Fibroblast of gingiva (primary cell): ENCODE measurements at places on chromosomes 13 and 19.
A peak's percentile ranks its signal among the peaks of the same experiment; 100 is the strongest.

DNA sequence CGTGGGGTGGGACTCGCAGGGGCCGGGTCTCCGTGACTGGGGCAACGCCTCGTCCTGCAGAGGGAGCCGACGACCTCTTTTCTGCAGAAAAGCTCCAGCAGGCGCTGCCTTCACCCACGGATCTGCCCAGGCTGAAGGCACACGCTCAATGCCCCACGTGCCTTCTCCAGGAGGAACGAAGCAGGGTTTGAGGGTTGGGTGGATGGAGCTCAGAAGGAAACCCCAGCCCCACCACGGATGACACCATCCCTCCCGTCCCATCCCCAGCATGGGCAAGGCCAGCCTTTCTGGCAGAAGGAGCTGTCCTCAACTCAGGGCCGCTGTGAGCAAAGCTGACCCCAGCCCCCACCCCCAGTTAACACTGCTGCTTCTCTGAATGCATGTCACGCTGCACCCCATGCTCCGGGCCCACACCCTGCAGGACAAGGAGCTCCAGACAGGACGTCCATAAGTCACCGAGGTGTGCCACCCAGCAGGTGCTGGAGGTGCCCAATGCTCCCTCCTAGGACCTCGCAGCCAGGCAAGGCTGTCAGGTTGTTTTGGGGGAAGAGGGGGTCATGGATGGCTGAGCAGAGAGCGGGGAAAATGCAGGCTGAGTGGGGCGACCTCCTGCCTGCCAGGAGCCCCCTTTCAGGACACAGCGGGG is 7.4 kb downstream of the C19orf25 start:
- DNase-seq, result no peak

DNA sequence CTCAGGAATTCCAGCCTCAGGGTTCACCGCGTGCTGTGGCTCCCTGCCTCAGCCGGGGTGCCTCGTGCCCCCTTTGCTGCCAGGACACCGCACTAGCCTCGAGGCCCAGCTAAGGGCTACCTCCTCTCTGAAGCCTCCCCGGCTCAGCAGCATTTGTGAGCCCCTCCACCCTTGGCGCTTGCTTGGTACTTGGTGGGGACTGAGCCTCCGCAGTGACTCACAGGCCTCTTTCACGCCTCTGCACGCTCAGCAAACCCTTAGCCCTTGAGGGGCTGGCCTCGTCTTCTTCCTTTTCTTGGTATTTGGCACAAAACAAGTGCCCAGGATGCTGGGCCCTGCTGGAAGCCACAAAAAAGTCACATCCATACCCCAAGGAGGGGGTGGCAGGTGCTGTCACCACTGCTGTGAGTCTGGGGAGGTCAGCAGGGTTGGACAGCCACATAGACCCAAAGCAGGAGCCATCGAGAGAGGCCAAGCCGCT is 85.4 kb upstream of the TM9SF2 start:
- DNase-seq, result no peak

DNA sequence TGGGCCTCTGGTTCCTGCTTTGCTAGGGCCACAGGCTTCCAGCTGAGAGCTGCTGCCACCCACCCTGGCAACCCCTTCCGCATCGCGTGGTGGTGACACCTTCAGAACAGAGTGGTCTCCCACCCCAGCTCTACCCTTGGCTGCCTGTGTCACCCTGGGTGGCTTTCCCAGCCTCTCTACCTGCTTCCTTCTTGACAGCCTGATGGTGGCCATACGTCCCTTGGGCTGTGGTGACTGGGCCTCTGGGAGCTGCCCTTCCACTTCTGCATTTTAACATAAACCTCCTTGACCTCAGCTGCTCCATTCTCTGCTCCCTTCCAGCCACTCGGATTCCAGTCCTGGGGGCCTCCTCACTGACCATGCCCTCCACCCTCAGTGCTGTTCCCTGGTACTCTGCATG is 17.0 kb downstream of the PAK4 start:
- no peak for DNase-seq

DNA sequence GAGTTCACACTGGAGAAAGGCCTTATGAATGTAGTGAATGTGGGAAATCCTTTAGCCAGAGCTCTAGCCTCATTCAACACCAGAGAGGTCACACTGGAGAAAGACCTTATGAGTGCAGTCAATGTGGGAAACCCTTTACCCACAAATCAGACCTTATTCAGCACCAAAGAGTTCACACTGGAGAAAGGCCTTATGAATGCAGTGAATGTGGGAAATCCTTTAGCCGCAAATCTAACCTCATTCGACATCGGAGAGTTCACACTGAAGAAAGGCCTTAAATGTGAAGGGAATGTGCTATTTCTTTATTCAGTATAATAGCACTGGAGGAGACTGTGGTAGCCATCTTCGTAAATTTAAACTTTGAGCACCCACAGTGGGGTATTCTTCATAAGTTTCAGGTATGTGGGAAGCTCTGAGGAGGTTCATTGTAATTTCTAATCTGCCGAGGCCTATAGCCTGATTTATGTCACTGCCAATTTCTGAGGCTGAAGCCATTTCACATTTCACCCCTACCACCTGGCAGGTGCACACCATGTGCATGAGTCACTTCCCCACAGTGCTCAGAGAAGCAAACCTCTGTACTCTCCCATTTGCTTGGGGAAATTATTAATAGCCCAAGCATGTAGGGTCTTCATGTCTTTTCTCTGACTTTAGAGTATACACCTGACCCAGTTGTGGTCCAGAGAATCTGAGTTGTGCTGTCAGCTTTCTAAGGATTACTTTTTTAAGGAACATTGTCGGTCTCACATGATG is 6.4 kb downstream of the ZNF551 start:
- no peak for DNase-seq

DNA sequence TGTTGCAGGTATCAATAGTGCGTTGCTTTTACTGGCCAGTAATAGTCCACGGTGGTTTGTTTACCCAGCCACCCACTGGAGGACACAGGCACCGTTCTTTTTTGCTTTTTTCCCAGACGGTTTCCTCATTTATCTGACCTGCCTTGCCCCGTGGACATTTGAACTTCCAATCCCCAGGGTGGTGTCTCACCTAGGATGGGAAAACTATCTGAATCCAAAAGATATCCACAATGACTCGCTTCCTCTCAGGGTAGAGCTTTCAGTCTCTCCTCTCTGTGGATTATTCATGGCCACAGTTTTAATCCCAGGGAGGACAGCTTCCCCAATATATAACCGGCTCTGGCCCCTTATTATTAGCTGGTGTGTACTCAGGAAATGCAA is 170.8 kb downstream of the FOXO1 start:
- DNase-seq, result no peak

GRCh38 chr13:50208826-50209335 is 193.6 kb downstream of the KCNRG start:
- peak; percentile 77 for DNase-seq

- DNase-seq, result peak; percentile 49
Observed at GRCh38 chr13:111280681-111281585, 39.5 kb upstream of the TEX29 start.

GRCh38 chr13:30832377-30832776 is 73.7 kb upstream of the MEDAG start:
- DNase-seq, result no peak

DNA sequence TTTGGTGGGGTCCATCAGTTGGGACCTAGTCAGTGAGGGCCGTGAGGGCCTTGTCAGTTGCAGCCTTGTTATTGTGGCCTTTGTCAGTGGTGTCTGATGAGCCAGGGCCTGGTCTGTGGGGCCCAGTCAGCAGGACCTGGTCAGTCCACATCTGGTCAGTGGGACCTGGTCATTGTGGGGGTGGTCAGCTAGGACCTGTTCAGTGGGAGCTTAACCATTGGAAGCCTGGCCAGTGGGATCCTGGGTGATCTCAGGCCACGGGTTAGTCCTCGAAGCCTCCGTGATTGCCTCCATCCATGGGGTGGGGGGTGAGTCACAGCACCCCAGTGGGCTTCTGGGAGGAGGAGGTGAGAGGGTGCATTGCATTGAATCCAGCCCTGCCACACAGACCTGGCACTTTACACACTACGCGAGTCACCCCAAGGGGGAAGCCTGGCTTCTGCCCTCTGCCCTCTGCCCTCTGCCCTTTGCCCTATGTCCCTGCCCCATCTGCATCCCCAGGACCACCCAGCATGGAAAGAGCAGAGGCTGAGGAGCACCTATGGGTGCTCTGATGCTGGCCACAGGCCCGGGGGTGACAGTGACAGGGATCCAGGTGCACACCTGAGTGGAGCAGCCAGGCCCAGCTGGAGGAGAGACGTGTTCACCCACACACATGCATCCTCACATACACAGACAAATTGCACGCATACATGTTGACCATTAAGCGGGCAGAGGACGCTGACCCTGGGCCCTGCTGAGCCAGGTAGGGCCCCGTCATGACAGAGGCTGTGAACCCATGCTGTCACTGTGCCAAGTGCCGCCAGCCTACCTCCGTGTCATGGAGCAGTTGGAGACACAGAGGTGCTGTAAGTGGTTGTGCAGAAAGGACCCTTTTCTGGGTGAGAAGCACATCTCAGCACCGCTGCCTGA is 59.8 kb upstream of the TPM4 start:
- DNase-seq, result no peak

DNA sequence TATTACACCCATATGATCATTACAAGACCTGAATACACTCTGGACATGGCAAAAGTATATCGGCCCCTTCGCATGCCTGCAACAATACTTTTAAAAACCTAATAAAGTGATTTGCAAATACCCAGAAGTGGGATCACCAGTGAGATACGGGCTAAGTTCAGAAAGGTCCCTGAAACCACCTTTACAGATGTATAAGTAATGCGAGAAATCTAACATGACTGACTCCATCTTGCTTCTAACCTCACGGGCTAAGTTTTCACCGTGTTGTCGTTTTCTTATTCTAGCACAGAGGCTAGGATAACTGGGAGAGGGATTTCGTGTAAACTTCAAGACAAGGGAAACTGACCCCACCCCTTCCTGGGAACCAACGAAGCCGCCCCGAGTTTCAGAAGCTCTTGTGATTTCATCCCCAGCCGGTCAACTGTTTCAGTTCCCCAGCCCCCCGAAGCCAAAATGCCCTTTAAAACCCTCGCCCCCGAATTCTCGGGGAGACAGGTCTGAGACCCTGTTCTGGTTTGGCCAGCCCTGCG is 703 bp downstream of the NEK3 start:
- peak; percentile 43 for DNase-seq

GRCh38 chr19:13883516-13884064 is 6.7 kb downstream of the NANOS3 start:
- no peak for DNase-seq

- no peak for DNase-seq
Observed at GRCh38 chr19:4367336-4367723, 24.0 kb downstream of the MPND start.

DNA sequence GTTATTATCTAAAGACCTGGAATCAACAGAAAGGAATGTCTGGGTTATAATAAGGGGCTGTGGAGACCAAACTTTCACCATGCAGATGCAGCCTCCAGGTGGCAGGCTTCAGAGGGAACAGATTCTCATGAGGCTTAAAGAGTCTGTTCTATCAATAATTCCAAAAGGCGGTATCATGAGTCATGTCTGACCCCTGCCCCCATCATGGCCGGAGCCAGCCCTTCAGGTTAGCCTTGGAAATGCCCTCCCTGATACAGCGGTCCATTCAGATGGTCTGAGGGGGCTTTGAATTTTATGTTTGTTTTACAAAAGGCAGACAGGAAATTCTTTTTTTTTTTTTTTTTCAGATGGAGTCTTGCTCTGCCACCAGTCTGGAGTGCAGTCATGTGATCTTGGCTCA is 21.7 kb upstream of the LAMP1 start:
- DNase-seq, result peak; percentile 48

DNA sequence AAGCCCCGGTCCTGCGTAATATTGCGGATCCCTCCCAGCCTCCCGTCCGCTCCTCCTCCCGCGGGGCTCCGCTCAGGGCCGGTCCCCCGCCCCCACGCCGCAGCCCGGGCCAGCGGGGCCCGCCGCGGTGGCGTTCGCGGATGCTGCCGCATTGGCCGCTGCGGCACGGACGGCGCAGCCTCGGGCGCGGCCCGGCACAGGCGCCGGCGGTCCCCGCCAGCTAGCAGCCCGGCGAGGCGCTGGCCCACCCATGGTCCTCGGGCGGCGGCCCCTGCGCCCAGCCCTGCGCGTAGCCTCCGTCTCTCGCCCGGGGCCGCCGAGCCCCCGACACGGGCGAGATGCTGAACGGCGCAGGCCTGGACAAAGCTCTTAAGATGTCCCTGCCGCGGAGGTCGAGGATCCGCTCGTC is at the start of gene ATP8A2:
ATP8A2 (plus strand) TSS at position 100 of the 409 bp plus-strand sequence; CDS start at position 339, 239 bp downstream.
- DNase-seq, result no peak

DNA sequence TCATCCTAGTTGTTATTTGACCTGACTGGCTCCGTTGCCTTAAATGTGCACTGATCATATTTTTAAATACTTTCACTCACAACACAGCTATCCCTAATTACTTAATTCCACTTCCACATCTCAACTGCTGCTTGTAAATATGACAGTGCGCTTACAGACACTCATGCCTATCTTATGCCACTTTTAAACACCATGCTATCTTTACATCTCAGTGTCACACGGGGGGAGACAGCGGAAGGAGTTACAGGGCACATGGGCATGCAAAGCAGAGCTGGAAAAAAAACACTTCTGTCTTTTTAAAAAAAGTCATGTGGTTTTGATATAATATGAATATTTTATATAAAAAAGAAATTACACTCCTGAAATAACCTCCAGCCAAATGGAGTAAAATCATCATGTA is 44.1 kb downstream of the SMAD9 start:
- no peak for DNase-seq

GRCh38 chr19:51140441-51140840 is 1.7 kb upstream of the SIGLEC7 start:
- DNase-seq, result no peak

DNA sequence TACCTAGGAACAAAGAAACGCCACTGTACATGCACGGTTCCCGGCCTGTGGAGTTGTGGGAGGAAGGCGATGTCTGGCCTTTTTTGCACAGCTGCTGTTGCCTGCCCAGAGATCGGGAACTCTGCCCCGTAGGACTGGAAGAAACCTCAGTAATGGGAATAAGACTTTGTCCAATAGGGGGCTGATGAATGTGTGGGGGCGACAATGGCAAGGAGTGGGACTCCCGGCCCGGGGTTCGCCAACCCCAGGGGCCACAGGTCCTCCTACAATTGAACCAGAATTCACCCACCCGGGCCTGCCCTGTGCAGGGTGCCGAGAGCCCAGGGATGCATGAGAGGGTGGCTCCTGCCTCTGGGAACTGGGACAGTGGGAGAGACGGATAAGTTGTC is 2.0 kb upstream of the CEBPA start:
- DNase-seq, result no peak

DNA sequence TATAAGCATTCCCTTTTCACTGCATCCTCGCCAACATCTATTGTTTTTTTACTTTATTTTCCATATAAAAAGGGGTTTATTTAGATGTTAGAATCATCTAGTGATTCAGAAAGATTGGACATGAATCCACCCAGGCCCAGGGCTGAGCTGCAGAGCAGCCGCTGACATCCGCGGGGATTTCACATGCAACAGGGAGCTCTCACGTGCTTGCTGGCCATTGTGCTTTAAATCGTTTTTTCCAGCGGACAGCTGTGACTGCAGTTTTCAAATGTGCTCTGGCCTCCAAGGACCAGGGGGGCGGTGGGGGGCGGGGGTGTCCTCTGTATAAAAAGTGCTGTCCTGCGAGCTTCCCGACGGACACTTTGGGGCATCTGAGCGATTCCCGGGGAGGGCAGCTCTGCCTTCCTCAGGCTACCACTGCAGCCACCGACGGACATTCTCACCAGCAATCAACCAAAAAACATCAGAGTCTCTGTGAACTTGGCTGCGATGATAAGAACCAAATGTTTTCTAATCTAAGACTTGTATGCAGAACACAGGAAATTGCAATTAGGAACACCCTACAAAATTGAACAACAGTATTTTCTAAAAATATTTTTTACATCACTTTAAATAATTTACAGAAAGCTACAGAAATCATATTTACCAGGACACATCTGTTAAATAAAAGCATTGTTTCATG is 12.6 kb downstream of the RB1 start:
- no peak for DNase-seq
